ENCODE measurements at places on chromosomes 3 and 15.

GRCh38 chr3:135329479-135329878 is 534.4 kb downstream of the EPHB1 start:
- peak; percentile 21 for DNase-seq

GRCh38 chr3:150238048-150238802 is 169.9 kb upstream of the TSC22D2 start:
- DNase-seq: peak; percentile 28

GRCh38 chr3:134810052-134810435 is 15.0 kb downstream of the EPHB1 start:
- no peak for DNase-seq

DNA sequence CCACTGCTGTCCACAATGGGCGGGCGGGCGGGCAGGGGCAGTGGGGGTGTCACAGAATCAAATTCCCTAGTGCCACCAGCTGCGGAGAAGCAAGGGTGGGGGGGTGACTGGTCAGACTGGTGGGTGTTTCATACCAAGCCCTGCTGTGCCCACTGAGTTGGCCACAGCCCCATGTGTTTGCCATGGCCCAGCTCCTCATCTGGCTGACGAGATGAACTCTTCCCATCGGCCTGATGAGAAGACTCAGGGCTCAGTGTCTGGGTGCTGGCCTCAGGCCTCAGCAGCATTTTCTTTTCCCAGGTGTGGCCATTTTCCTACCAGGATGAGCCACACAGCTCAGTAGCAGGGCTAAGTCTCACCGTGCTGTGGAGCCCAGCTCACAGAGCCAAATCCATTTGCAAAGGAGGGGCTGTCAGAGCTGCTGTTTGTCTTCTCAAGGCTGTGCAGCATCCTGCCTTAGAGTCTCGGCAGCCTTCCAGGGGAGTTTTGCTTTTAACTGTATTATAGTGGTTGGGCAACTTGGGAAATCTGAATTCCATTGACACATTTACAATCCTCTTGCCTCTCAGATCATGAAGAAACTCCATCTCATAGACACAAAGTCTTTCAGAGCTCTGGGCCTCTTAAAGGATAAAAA is 176.8 kb downstream of the ABHD5 start:
- DNase-seq: no peak

GRCh38 chr3:167151636-167152035 is 228.5 kb downstream of the ZBBX start:
- DNase-seq: no peak

- no peak for DNase-seq
Measured at GRCh38 chr3:124486324-124486723, 243.9 kb upstream of the UMPS start.

Data from NCI-H1105 (cell line).